Stimulated activated CD4-positive, alpha-beta T cell treated with anti-CD3 and anti-CD28 coated beads, Interleukin-1b, Interleukin-23, amount 100 ng/mL, for 1 hour (primary cell): ENCODE measurements at places on chromosomes 12 and 14.

GRCh38 chr12:120130011-120130410 is 13.5 kb upstream of the RAB35 start:
- DNase-seq, result no peak

DNA sequence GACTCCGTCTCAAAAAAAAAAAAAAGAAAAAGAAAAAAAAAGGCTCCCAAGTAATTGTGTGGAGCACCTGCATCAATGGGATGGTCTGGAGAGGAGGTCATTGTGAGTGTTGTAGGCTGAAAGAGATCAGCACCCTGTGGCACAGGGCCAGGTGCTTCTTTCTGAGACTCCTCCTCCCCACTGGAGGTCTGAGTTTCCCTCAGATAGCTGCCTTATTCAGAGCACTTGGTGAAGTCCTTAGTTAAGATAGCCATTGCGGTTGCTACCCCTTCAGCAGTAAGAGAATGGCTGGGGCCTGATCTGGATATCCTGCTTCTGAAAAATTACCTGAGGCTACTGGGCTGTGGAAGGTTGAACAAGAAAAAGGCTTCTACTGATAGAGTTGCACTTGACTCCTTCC is 69.8 kb downstream of the ANO6 start:
- DNase-seq, result no peak

GRCh38 chr12:108410689-108411088 is 71.6 kb upstream of the CMKLR1 start:
- no peak for DNase-seq

DNA sequence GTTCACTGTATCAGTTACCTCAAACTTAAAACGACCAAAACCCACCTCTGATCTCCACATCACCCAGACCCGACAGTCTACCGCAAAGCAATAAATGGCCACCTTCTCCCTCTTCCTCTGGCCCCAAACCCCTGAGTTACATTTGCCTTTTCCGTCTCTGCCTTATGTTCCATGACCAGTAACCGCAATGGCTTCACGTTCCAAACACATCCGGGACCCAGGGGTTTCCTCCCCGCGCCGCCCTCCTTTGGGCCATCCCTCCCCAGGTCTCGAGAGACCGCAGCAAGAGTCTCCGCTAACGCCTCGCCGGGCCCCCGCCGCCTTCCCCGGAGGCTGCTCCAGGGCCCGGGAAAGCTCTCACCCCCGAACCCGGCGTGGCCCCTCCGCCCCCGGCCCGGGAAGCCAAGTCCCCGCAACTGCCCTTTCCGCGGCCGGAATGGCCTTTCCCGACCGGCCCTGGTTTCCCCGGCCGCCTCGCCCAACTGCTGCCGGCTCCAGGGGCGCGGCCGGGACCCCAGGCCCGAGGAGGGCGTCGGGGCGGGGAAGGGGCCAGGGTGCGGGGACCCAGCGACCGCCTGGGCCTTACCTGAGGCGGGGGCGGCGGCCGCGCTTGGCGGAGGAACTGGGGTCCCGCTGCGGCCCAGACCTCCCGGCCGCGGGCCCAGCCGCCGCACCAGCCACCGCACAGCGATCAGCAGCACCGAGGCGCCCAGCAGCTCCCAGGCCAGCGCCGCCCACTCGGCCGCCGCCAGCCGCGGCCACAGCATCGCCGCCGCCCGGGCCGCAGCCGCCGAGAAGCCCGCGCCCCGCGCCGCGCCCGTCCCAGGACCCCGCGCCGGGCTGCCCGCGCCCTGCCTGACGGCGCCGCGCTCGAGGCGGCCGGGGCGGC is at the start of gene ANKLE2:
ANKLE2 (minus strand) TSS at position 801 of the 889 bp plus-strand sequence; CDS start at position 767, 34 bp downstream.
- DNase-seq, result peak; percentile 61

- DNase-seq, result no peak
These were observed 19.3 kb downstream of the CTSG start for GRCh38 chr14:24556756-24557155.

GRCh38 chr12:53510181-53510812 is 3.0 kb upstream of the NPFF start:
- DNase-seq, result no peak

GRCh38 chr14:59187802-59188460 is 536 bp upstream of the DAAM1 start:
- DNase-seq, result peak; percentile 2
